Stimulated activated CD8-positive, alpha-beta memory T cell treated with anti-CD3 and anti-CD28 coated beads, Interleukin-7, amount 100 ng/mL, for 1 hour (primary cell): ENCODE measurements at places on chromosomes 4 and X.

DNA sequence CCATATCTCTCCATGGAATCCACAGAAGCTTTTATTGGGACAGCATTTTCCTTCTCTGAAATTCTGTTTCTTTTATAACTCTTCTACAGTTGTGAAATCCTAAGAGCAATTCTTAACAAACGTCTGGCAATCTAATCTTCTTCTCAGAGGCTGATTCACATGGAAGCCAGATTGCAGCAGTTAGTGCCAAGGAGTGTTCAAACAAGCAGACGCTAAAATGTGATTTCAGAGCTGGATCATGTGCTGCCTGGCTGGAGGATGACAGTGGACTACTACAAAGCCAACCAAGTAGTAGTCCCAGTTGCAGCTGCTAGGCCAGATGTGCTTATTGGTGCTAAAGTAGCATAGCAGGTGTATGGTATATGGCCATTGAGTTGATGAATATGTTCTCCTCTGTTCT lies 27.7 kb upstream of the GLRB start:
- DNase-seq = no peak

GRCh38 chr4:127669691-127670090 lies 36.9 kb downstream of the INTU start:
- no peak for DNase-seq

- DNase-seq = no peak
These were observed 687.0 kb upstream of the EPHA5 start for GRCh38 chr4:66357316-66357715.

- DNase-seq = no peak
These were observed 302.7 kb downstream of the GPM6A start for GRCh38 chr4:175509320-175509719.

- DNase-seq = no peak
These were observed 24.0 kb upstream of the RPL34 start for GRCh38 chr4:108596344-108596743.

DNA sequence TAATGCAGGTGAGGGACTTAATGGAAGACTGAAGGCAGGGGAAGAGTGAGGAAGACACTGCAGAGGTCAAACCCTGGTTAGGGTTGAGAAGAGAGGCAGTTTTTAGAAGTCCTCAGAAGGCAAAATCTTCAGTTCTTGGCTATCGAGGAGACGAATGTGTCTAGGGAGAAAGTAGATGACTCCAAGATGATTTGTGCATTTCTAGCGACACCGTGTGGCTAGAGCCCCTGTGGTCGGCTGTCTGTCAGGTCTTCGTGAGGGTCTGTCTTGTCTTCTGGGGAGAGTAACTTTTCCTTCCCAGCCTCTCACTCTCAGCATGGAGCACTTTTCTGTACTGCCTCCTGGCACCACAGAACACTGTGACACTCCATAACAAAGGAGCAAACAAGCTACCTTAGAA lies 458.1 kb downstream of the STIM2 start:
- no peak for DNase-seq

DNA sequence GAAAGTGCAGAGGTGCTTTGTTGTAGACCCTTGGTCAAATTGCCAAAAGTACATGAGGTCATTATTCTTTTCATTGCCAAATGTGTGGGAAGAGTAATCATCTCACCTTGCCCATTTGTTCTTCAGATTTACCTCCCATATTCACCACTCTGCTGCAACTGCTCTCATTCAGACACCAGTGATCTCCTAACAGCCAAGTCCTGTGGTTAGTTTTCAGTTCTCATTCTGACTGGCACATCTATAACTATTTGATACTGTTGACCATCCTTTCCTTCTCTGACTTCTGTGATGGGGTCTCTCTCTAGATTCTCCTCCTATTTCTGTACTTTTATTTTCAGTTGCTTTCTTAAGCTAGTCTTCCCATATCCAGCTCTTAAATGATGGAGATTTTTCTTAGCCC lies 39.8 kb downstream of the GRIA3 start:
- DNase-seq = no peak

GRCh38 chr4:88616275-88617150 lies 24.2 kb downstream of the HERC3 start:
- no peak for DNase-seq

- DNase-seq = no peak
These were observed 95.0 kb downstream of the STK32B start for GRCh38 chr4:5146248-5146647.

DNA sequence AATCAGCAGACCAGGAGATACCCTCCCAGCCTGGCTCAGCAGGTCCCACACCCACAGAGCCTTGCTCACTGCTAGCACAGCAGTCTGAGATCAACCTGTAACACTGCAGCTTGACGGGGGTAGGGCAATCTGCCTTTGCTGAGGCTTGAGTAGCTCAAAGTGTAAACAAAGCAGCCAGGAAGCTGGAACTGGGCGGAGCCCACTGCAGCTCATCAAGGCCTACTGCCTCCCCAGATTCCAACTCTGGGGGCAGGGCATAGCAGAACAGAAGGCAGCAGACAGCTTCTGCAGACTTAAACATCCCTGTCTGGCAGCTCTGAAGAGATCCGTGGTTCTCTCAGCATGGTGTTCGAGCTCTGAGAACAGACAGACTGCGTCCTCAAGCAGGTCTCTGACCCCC lies 15.1 kb upstream of the GABRA2 start:
- no peak for DNase-seq

GRCh38 chr4:91961504-91961903 lies 342.3 kb upstream of the GRID2 start:
- DNase-seq = no peak

DNA sequence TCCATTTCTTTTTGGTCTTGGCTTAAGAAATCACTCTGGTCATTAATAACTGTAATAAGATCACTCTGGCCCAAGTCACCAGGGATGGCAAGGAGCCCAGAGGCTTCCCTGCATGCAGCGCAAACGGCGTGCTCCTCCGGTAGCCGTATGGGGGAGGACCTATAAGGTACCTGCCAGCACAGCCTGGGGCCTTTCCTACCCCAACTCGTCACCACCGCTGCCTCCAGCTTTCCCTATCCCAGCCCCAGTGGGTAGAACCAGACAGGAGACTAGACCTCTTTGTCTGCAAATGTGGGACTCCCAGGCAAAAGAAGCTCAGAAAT lies 25.9 kb downstream of the HAND2 start:
- DNase-seq = no peak

DNA sequence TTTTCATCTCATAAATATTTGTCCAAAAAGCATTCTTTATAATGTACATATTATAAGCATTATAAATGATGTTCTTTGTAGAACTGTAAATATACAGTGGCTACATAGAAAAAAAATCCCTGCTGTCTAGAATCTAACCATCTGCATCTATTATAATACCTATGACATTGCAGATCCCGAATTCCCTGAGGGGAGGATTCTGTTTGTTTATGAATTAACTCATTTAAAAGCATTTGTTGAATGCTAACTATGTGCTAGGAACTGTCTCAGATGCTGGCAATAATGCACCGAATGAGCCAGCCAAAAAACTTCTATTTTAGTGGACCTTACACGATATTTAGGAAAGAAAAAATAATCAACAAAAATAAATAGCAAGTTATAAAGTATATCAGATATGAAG lies 189.6 kb downstream of the PACRGL start:
- DNase-seq = no peak

DNA sequence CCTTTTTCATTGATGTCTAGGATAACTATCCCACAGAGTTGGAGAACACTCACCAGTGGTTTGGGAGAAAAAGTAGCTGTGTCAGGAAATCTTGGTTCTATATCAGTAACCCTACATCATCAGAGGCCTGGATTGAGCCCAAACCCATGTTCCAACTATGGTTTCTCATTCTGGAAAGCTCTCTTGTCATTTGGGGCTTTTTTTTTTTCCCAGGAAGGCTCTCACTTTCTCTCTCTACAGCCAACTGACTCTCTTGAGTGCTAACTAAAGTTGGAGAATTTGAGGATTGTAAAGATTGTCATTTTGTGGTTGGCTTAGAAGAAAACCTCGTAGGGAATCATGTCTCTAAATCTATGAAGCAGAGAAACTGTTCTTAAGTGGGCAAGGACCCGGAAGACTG lies 228.2 kb upstream of the DIPK2B start:
- DNase-seq = no peak

GRCh38 chr4:5996641-5997040 lies 21.6 kb downstream of the C4orf50 start:
- DNase-seq = no peak

DNA sequence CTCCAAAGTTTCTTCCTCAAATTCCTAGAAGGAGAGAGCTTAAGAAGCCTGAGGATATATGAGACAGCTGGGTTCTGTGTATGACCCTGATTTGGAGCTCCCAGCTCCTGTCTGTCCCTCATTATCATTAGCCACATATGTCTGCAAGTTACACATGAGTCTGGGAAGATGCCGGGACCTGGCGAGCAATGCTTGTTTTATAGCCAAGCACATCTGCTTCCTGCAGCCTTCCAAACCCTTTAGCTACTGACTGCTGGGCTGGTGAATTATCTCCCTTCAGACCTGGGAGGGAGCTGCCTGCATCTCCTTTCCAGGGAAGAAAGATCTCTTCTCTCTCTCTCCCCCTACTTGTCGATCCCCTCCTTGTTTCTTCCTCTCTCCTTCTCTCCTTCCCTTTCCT lies 556.7 kb upstream of the BOD1L1 start:
- no peak for DNase-seq

GRCh38 chr4:10344824-10345223 lies 112.4 kb downstream of the ZNF518B start:
- DNase-seq = no peak

GRCh38 chr4:95129821-95130311 lies 372.1 kb downstream of the BMPR1B start:
- DNase-seq = no peak

DNA sequence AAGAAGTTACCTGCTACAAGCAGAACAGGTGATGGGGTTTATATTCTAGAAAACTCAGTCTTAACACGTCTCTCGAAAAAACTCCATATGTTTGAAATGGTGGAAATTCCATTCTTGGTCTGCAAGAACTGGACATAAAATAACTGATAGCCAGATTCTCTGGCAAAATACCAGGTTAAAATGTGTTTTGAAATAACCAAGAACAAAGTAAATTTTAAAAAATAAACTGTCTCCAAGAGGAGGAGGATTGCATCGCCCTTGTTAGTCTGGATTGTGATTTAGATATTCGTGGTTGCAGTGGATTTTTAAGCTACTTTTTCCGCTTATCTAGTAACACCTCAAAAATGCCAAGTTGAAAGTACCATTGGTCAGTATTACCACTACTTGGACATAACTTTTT lies 40.8 kb downstream of the CENPU start:
- no peak for DNase-seq

DNA sequence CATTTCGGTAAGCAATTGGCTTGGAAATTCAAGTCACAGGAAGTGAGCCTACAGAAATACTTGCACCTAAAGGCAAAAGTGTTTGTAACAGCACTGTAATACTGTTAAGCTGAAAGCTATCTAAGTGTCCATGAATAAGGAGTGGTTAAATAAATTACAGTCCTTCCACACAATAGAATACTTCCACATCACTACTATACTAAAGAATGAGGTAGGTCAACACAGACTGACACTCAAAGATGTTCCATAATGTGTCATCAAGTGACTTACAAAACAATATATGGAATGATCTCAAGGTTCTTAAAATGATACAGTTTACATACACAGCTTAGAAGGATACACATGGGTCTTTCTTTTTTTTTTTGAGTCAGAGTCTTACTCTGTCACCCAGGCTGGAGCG lies 27.0 kb downstream of the SLC10A6 start:
- no peak for DNase-seq

- DNase-seq = no peak
These were observed 3.8 kb upstream of the GRPR start for GRCh38 chrX:16119353-16120220.
